ENCODE measurements at places on chromosomes 4 and X. TPM values are rescaled to one million over a fixed set of nuclear protein-coding genes. Genes with fewer than 3 reads are reported as not detected.

DNA sequence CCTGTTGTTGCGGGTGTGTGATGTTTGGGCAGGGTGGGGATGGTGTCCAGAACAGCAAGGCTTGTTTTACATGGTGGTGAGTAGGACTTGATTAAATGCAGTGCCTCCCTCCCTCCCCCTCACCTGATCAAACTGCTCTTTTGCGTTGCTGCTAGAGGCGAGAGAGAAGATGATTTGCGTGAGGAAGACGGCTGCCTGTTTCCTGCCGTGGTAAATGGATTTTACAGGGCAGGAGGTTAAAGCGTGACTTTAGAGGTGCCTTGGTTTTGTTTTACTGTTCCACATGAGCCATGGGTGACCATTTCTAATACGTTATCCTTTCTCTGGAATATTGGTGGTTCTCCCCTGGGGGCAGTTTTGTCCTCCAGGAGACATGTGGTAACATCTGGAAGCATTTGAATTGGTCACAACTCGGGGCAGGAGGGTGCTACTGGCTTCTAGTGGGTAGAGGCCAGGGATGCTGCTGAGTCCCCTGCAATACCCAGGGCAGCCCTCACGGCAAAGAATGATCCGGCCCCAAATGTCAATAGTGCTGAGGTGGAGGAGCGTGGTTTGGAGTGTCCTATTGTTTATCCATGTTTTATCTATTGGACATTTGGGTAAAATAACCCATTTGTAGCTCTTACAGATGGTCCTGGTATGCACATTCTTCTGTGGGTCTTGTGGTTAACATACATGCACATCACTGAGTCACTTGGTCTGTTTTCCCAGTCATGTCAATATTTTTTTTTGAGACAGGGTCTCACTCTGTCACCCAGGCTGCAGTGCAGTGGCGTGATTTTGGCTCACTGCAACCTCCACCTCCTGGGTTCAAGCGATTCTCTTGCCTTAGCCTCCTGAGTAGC is 73.7 kb downstream of the SHROOM2 start:
- DNase-seq, result no peak

Gene RAB39B
- total RNA-seq, result 16.6 TPM

Gene SSX2
- not detected for total RNA-seq

Gene PPEF2
- total RNA-seq, result 0.36 TPM

- DNase-seq, result no peak
Observed at GRCh38 chr4:89216866-89217265, 90.7 kb downstream of the GPRIN3 start.

GRCh38 chr4:152609481-152609880 is 70.3 kb downstream of the TMEM154 start:
- DNase-seq, result no peak

- no peak for DNase-seq
Observed at GRCh38 chr4:153497988-153498967, 32.1 kb downstream of the TMEM131L start.

DNA sequence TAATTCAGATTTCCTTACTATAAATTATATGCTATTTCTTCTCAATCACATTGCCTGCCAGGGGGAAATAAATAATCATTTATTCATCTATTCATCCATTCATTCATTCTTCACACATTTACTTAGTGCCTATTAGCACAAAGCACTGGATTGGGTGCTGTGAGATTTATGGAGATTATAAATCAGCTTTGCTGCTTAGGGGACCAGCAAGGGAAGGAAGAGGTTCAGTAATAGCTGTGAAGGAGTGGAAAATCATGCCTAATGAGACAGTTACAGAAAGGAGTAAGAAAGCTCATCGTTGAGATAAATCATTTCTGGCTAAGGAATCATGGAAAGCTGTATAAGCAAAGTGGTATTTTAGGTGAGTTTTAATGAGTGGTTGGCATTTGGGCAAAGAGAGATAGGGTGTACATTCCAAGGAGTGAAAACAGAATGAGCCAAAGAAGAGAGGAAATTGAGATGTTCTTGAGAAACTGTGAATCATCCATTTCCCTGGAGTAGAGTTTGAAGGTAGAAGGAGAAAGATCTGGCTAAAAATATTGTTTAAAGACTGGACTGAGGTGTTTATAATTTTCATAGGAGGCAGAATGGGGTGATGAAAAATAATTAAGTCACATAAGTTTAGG is 9.6 kb downstream of the ARSJ start:
- DNase-seq, result no peak

Gene CFP
- total RNA-seq, result 29.0 TPM

GRCh38 chr4:64144994-64145393 is 264.3 kb downstream of the TECRL start:
- no peak for DNase-seq

Gene POU4F2
- total RNA-seq, result not detected

DNA sequence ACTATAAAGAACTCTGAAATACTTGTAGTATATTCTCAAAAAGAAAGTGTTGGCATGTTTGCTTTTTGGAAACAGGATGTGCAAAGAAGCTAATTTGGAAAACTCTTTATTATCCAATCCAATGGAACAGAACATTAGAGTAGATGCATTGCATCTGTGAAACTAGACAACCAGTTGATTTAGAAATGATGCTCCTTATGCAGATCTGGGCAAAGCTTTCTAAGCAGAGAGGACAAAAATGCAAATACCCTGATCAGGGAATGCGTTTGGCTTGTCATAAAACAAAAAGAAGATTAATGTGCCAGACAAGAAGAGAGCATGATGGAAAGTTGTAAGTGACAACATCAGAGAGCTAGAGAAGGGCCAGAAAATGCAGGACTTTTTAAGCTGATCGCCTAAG is 142.3 kb downstream of the RCHY1 start:
- DNase-seq, result no peak
